SIG-M5 (cell line): ENCODE measurements at places on chromosomes 5 and 9.

- DNase-seq, result no peak
These were observed 1043.2 kb downstream of the CDH18 start for GRCh38 chr5:18944771-18945170.

GRCh38 chr5:15510092-15510491 is 10.1 kb downstream of the FBXL7 start:
- no peak for DNase-seq

- peak; percentile 72 for DNase-seq
These were observed 19.7 kb downstream of the CAMSAP1 start for GRCh38 chr9:135887585-135888050.

DNA sequence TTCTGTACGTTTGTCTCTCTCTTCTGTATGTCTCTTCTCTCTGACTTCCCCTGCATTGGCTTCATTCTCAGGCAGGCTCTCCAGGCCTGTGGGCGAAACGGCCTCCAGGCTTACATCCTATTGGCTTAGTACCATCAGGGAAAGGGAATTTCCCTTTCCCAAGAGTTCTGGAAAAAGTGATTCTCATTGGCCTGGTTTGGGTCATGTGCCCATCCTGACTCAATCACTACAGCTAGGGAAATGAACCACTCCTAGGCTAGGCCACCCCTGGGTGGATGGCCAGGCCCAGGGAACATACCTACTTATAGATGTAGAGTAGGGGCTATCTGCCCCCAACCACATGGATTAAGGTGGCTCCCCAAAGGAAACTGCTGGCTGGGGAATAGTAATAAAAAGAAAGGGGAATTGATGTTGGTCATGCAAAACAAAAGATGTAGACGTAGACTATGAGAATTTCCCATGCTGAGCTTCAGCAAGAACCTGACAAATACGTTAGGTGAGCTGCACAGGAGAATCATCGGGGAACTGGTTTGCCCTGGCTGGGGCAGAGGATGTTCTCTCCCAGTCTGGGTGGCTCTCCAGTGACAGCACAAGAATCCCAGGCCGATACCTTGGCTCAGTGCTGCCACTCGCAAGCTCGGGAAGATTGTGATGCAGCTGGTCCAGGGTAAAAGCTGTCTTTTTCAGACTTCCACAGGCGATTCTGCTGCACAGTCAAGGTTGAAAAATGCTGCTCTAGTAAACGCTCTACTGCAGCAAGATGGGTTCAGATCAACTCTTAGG is 3.7 kb upstream of the EGR1 start:
- no peak for DNase-seq

GRCh38 chr5:80248378-80248777 is 7.5 kb downstream of the SERINC5 start:
- no peak for DNase-seq

DNA sequence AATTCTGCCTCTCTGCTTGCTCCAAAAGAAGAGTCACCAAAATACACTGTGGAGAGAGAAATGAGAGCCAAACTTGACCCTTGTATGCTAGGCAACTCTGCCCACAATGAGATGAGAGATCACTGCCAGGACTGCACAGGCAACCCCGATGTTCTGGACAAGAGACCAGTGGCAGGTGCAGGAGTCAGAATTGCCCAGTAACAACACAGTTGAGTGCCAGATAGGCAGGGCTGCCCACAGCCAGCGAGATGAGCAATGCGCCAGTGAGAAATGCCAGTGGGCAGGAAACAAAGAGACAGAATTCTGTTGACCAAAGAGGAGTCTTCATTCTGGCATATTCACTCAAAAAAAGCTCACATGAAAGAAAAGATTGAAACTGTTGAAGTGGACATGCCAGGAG is 570.7 kb downstream of the CAAP1 start:
- DNase-seq, result no peak

DNA sequence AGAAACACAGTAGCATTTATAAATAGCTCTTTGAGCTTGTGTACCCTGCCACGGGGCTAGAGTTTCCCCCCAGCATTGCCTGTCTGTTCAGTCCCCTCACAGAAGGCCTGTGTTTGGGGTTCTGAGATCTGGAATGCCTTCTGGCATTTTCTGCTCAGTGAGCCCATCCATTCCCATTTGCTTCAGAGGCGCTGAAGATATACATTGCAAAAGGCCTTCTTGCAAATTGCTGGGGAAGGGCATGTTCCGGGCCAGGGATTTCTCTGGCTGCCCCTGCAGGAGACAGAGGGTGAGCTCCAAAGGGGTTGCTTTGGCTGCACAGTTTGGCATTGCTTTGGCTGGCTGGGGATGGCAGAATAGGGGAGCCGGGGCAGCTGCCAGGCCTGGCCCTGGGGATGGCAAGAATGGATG is 308.4 kb downstream of the MSX2 start:
- no peak for DNase-seq

DNA sequence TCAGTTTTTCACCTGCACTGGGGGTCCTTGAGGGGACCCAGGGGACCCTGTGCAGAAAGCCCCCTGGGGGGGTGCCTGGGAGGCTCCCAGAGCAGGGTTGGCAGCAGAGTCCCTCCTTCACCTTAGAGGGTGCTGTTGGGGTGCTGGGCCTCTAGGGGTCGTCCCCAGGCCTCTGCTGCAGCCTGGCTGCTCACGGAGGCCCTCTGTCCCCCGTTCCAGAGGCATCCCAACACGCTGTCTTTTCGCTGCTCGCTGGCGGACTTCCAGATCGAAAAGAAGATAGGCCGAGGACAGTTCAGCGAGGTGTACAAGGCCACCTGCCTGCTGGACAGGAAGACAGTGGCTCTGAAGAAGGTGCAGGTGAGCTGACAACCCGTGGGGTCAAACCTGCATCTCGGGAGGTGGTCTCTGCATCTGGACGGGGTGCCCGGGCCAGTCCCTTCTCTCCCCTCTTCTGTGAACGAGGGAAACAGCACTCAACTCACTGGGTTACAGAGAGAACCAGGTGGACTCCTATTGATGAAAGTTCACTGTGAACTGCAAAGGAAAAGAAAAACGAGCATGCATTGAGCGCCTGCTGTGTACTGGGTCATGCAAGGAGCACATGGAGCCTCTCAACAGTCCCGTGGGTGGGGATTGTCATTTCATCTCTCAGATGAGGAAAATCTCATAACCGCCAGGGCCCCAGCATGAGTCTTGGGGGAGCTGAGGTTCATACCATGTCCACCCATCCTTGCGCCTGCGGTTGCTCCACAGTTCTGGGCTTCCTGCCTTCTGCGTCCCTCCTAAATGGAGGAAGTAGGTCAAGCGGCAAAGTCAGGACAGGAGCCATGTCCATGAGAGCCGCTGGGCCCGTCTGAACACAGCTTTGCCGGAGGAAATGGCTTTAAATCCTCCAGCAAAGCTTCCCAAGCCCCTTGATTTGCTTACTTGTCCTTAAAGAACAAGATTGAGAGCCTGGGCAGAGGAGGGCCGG is 54.8 kb downstream of the NEK6 start:
- DNase-seq, result no peak

DNA sequence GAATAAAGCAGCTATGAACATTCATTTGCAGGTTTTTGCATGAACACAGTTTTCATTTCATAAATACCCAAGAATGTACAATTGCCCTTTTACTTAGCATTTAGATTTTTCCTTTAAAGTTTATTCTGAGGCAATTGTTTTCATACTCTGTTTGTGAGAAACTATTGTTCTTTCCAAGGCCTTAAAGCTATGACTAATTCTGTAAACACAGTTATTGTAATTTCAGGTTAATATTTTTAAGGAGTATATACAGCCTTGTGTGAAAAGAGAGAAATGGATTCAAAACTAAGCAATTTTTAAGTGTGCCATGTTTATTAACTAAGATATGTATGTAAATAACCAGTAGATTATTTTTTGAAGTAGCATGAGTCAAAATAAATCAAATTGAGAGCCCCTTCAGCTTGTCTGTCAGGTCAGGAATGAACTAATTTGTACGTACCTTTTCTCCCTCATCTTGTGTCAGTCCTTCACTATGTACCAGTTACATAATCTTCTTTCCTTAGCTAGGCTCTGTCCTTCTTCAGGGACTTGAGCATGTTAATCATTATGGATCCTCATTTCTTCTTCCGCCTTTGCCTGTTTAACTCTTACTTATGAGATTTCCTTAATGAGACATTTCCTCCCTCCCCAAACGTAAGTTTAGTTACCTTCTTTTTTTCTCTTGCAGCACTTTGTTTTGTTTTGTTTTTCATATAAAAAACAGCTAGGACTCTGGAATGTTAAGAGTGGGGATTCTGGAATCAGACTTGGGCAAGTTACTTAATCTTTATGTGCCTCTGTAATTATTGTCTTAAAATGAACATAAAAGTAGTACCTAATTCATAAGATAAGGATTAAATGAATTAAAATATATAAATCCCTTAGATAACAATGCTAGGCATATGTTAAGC is 63.6 kb downstream of the NIPBL start:
- DNase-seq, result no peak

DNA sequence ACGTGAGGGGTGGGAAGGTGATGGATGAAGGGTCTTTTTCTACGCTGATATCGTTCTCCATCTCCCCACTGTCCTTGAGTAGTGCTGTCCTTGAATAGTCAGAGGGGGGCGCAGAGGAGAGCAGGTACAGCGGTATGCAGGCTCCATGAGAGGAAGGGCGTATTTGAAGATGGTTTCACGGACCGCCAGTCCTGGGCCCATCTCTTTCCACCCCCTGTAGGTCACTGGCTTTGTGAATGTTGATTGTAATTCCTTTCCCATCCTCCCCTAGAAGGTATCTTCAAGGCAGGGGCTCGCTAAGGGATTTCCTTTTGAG is 40.8 kb upstream of the DAB2IP start:
- no peak for DNase-seq

GRCh38 chr9:81387360-81388106 is 301.8 kb downstream of the TLE1 start:
- DNase-seq, result no peak

DNA sequence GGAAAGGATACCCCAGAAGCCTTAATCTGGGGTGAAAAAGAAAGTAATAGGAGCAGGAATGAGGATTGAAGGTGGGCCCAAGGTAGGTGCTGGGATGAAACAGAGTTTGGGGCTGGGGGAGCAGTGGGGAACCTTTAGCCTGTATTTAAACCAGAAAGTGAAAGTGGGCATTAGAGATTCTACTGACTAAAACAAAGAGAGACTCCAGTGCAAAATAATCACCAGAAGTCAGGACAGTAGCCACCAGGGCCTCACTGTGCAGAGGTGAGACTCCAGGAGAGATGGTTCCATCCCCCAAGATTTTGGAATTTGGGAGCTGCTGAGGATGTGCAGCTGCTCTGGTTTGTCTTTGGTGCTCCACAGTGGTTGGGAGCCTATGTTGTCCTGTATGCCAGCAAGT is 13.1 kb downstream of the DNAJB5 start:
- no peak for DNase-seq

DNA sequence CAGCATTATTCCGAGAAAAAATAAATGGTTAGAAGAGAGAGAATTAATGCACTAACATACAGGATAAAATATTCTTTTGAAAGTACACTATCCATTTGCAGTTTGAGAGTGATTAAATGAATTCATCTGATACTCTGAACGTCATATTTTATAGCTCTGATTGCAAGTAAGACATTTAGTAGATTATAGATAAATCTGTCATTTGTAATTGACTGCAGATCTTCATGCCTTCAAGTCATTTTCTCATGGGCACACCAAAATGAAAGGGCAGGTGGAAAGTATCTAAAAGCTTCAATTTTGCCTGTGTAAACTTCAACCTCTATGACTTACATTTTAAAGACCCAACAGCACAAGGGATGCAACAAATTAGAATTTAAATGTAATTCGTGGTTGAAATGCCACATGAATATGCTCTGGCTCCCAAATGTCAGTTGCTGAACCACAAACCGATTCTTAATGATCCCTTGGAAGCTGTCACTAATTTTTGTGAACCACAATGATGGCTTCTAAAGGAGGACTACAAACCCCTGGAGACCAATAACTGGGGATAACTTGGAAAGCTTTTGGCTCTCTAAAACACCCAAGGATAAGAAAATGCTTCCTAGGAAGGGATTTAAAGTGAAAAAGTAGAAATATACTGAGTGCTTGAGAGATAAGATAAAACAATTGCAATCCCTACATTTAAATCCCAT is 3.9 kb downstream of the TYRP1 start:
- DNase-seq, result no peak

- no peak for DNase-seq
These were observed 1033.4 kb downstream of the TLE4 start for GRCh38 chr9:80605129-80605528.

DNA sequence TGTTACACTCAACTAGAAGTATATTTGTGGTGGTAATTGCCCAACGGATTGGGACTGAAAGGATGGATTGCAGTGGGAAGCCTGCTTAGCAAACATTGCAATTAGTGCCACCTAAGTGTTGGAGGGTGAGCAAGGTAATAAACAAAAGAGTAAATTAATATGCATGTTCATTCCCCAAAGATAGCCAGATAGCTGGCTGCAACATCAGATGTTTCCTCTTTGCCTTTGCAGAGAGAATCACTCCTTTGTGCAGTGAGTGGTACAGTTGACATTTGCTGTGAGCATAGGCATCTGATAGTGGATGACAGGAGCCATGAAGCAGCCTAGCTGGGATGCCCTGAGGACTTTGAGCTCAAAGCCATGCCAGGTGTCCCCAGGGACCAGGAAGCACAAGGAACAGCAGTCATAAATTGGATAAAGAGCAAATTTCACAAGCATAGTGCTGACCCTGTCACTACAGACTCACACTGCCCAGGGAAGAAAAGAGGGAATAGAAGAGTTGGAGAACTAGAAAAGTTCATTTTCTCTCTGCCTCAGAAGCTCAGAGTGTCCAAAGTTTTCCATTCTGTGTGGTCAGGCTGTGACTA is 336.1 kb upstream of the SLC30A5 start:
- DNase-seq, result no peak

DNA sequence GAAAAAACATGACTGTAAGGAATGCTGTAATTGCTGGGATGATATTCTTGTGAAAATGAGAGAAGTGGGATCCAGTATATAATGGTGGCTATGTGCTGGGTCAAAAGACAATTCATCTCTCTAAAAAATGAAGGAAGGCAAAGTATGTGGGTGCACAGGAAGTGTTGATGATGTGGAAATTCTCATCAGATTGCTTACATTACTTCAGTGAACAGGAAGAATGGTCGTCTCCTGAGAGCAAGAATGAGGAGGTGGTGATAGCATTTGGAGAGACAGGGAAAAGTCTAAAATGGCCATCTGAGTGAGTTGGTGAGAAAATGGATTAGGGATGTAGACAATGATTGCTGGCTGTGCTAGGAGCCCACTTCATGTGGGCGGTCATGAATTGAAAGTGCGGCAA is 253.5 kb upstream of the NREP start:
- DNase-seq, result no peak

DNA sequence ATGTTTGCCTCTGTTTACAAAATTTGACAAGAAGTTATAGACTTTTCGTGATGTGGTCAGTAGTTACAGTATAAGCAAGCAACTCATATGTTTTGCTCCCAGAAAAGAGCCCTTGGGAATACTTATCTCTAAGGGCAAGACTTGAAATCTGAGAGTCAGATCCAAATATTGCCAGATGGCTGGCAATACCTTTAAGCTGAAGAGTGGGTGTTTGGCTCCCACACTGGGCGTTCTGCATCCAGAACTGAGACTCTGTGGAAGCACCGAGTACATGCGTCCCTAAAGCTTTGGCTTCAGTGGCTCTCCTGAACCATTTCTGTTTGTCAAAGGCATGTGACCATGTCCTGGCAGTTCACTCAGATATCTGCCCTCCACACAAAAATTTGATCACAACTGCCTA is 194.1 kb downstream of the DCP2 start:
- DNase-seq, result no peak
